Activated naive CD4-positive, alpha-beta T cell (primary cell): ENCODE measurements at places on chromosomes 2 and 18.

GRCh38 chr18:58858591-58859468 is 5.8 kb upstream of the ZNF532 start:
- no peak for DNase-seq

DNA sequence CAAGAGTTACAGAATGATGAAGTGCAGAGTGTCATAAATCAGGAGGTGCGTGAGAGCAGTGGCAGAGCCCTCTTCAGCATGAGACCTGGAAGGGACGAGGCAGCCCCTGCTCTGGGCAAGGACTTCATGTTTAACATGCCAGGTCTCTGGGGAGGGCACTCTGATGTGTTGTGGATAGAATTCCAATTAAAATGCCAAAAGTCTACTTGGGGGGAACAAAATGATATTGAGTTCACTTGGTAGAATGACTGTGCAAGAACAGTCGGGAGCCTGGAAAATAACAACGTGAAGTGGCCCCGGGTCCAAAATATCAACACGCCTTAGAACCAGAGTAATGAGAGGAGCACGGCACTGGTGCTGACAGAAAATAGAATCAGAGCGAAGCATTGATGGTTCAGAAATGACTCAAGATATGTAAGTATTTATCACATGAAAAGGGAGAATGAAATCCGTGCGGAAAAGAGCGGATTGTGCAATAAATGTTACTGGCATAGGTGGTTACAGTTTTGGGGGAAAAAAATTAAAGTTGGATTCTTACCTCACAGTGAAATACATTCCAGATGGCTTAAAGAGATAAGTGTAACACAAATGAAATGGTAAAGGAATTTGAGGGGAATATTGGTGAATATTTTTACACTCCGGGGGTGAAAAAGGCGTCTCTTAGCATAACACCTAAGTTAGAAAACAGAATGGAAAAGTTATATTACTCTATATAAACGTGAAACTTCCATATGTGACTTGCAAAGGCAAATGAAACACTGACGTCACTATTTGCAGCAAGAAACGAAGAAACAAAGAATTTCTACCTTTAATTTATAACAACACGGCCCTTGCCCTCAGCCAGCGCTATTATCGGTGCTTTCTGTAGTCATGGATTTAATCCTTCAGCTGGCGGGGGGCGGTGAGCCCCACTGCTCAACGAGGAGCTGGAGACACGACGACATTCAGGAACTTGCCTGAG is 159.4 kb upstream of the TWIST2 start:
- no peak for DNase-seq

GRCh38 chr18:1995041-1995612 is 576.2 kb downstream of the METTL4 start:
- DNase-seq, result no peak

- no peak for DNase-seq
Observed at GRCh38 chr2:200681697-200682096, 95.9 kb downstream of the AOX1 start.

- DNase-seq, result no peak
Observed at GRCh38 chr18:8987241-8987640, 115.3 kb upstream of the NDUFV2 start.

DNA sequence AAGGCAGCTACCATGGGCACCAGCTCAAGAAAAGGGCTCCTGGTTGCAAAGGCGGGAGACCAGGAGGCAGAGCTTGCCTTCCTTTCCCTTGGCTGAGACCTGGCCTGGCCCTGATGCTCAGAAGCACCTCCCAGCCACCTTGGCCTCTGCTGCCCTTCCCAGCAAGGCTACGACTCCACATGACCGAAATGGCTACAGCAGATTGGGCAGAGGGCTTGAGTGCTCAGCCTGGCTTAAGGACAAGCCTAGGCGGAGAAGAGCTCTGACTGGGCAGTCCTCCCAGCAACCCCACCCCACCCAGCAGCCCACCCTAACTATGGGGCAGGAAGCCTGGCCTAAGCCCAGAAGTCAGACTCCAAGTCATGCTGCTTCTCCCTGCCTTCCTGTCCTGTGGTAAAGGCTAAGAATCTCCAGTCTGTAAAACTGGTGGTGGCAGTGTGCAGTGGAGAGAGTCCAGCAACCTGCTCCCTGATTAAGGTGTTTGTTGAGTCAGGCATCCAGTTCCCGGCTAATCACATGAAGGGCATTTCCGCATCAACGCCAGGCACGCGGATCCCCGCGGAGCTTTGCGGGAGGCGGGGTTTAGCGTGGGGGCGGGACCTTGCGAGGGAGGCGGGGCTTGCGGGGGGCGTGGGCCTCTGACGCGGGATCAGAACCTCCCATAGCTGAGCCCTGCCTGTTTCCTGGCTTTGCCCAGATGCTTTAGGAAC is 256.0 kb downstream of the BCL11A start:
- DNase-seq, result no peak

DNA sequence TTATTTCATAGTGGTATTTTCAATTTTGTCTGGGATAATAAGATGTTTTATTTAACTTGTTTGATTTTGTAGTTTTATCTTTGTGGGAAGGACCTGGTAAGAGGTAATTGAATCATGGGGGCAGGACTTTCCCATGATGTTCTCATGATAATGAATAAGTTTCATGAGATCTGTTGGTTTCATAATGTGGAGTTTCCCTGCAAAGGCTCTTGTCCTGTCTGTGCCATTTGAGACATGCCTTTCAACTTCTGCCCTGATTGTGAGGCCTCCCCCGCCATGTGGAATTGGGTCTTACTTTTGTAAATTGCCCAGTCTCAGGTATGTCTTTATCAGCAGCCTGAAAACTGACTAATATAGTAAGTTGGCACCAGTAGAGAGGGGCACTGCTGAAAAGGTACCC is 77.8 kb upstream of the ARHGAP15 start:
- no peak for DNase-seq

GRCh38 chr2:20429528-20429927 is 17.3 kb upstream of the RHOB start:
- DNase-seq, result no peak

GRCh38 chr2:7966032-7966431 is 715.8 kb upstream of the ID2 start:
- DNase-seq, result no peak

DNA sequence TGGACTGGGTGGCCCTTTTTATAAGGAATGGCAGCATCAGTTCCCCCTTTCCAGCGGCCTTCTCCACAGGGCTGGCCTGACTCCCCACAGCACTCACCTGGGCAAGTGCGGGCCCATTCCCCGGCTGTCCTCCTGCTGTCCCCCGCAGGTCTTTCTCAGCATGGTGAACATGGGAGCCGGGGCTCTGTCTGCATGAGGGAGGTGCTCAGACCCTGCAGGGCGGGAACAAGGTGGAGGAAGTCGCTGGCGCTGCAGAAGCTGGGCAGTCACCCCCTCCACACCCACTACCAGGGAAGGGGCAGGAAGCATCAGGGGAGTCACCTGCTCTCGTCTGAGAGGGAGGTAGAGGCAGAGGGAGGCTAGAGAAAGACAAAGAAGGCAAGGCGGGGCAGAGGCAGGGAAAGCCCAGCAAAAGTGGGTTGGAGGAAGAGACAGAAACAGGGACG is 12.2 kb downstream of the HES6 start:
- DNase-seq, result no peak

DNA sequence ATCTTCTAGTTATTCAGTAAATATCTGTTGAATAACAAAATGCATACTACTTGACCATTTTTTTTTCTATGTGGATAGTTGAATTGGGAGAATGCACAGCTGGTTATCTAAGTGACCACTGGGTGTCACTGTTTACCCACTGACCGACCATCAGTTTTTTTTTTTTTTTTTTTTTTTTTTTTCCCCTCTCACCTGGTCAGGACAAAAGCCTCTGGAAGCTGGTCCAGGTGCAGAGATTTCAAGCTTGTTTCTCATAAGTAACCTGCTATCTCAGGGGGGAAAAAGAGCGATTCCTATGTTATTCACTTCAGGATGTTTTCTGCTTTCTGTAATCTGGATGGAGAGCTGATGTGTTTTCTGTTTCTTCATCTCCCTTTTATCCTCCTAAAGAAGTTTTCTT is 256.0 kb downstream of the DCDC2C start:
- no peak for DNase-seq

DNA sequence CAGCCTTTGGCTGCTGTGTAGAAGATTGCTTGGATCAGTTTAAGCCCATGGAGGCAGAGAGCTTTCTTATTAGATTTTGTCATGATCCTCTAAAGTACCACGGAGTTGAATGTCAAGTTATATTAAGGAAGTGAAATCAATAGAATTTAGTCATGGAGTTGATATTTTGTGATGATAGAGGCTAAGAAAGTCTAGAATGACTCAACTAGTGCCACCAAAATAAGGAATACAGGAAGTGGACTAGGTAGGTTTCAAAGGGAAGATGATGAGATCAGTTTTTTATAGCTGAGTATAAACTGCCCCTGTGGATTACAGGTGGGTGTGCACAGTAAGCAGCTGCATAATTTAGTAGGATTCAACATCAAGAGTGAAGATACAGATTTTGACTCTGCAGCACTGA is 25.2 kb downstream of the FBXO36 start:
- DNase-seq, result no peak

GRCh38 chr2:36147670-36148390 is 207.7 kb upstream of the CRIM1 start:
- no peak for DNase-seq

DNA sequence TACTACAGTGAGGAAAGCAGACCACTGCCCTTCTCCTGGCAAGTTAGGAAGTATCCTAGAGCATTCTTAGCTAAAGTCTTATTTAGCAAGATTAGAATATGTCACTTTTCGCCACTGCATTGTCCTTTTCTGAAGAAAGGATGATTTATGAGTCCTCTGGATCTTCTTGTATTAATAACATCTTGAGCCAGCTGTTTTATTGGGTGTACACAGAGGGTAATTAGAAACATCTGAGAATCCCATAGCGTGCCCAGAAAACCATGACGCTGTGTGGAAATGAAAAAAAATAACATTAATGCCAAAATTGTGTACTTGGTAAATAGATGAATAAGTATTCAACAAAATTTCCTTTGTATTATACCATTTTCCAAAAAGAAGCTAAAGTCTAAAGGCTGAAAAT is 198.7 kb downstream of the LTBP1 start:
- DNase-seq, result no peak

- no peak for DNase-seq
Observed at GRCh38 chr2:77016443-77017354, 505.5 kb downstream of the LRRTM4 start.

GRCh38 chr2:98870516-98871158 is 65.4 kb downstream of the CRACDL start:
- no peak for DNase-seq

GRCh38 chr2:229342376-229342775 is 71.3 kb upstream of the PID1 start:
- DNase-seq, result no peak

- no peak for DNase-seq
Observed at GRCh38 chr18:61765097-61765496, 127.7 kb downstream of the RNF152 start.

- DNase-seq, result no peak
Observed at GRCh38 chr2:12441750-12442475, 274.8 kb upstream of the TRIB2 start.

DNA sequence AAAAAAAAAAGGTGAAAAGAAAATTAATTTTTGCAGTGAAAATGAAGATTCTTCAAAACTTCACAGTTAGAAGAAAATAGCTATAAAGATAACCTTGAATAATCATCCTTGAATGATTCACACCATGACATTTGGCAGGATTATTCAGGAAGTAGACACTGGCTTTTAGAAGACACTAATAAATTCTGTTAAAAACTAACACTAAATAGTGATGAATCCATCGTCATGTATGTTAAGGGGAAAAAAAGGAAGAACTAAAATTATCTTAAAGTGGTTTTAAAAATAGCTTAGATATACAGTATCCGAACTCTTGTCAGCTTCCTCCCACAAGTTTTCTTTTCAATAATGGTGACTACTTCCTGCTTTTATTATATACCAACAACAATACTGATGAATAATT is 10.2 kb downstream of the USP37 start:
- DNase-seq, result no peak

DNA sequence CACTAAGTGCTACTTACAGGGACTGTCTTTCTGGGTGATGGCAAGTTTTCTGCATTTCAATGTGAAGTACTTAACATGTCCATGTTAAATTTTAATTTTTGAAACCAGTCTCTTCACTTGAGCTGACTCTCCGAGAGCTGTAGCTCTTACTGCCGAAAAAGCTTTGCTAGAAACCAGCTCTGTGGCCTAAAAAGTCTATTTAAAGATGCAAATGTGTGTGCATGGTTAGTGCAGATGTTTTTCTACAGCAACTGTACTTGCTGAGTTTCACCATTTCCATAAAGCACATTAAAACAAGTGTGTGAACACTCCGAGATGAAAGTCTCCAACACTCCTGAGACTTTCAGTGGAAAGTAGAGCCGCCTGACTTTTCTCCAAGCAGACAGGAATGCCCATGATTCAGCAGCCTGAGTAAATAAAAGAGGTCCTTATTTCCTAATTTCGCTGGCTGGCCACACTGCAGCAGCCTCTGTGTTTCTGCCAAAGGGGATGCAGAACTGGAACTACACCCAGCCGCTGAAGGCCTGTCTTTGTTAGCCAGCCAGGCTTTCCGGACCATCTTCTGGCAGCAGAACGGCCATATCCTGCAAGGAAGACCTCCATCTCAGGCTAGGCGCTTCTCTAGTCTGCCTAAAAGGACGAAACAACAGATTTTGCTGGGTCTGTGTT is 121.2 kb downstream of the ZNF521 start:
- no peak for DNase-seq

- DNase-seq, result no peak
Observed at GRCh38 chr2:28624436-28624792, 127.2 kb upstream of the PPP1CB start.

DNA sequence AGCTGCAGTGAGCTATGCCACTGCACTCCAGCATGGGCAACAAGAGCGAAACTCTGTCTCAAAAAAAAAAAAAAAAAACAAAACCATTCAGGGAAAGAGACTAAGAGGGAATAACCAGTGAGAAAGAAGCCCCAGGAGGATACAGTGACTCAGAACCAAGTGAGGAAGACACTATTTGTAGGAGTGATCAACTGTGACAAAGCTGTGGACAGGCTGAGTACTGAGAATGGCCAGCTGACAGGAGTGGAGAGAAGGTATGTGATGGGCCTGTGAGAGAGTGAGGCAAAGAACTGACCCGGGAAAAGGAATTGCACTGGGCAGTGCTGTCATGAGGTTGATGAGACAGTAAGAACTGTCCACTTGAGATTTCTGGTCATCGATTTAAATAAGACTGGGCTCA is 6.7 kb upstream of the LCT start:
- no peak for DNase-seq

GRCh38 chr2:233300401-233300800 is 7.2 kb upstream of the SAG start:
- DNase-seq, result no peak

- DNase-seq, result no peak
Observed at GRCh38 chr2:96256611-96257113, 9.1 kb downstream of the TMEM127 start.

DNA sequence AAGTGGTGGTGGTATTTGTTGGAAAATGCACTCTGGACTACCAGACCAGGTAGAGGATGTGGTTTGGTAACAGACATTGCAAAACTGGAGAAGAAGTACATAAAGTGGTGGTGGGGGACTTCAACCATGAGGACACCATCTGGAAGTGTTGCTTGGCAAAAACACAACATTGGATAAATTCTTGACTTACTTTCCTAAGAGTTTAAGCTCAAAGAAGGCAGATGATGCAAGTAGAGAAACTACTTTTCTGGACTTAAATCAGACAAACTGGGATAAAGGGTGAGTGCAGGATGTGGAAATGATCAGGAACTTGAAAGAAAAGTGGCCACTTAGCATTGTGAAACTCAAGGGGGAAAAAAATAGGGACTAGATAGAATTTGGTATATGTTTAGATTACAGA is 487.4 kb downstream of the ZEB2 start:
- DNase-seq, result no peak
